T-helper 2 cell treated with Interferon-gamma antibody and Interleukin-4, amounts not matched to agents 5 μg/mL and 100 μg/mL, for 36 hours (primary cell): ENCODE measurements at places on chromosomes 3 and 15.

- no peak for DNase-seq
- H3K27ac ChIP-seq, result no peak overlapping the region
- peaks cover 5% of the 10 kb centered on the region for H3K4me1 ChIP-seq
Observed at GRCh38 chr15:87959662-87960061, 296.9 kb downstream of the NTRK3 start.

DNA sequence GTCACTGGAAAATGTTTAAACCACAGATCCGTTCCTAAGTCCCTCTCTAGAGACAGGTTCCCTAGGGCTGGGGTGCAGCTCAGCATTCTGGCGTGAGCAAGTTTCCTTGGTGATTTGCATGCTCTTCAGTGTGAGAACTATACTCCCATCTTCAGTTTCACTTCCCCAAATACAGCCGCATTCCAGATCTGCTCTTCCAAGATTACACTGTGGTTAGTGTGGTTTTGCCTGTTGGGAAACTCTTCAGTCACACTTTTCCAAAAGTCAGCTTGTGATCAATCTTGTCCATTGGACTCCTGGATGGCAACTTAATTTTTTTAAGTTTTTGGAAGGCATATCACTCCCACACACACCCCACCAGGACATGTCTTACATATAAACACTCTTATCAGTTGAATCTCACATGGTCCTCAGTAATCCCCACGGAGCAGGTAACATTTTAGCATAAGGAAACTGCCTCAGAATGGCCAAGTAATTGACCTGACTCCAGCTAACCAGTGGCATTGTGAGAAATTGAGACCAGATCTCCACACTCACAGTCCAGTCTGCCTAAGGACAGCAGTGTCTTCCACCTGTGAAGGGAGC is 33.5 kb upstream of the PTPN23 start:
- no peak overlapping the region for H3K4me3 ChIP-seq
- no peak overlapping the region for H3K27ac ChIP-seq
- H3K36me3 ChIP-seq, result peaks cover 12% of the 10 kb centered on the region
- no peaks in the 10 kb centered on the region for H3K4me1 ChIP-seq
- H3K27me3 ChIP-seq, result peaks cover 2% of the 10 kb centered on the region

DNA sequence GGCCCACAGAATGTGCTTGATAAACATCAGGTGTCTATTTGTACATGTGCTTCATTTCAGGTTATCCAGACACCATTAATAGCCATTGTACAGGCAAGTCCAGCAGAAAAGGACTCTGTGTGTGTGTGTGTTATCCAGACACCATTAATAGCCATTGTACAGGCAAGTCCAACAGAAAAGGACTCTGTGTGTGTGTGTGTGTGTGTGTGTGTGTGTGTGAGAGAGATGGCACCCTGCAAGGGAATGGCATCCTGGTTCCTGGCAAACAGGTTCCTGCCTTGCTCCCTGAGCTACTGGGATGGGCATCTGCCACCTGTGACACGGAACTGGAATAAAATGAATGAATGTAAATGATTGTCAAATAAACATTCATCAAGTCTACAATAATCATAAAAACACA is 11.7 kb downstream of the SUCLG2 start:
- no peak overlapping the region for H3K27ac ChIP-seq
- DNase-seq, result no peak
- H3K4me3 ChIP-seq, result no peak overlapping the region
- H3K4me1 ChIP-seq, result peaks cover 30% of the 10 kb centered on the region
- no peaks in the 10 kb centered on the region for H3K27me3 ChIP-seq

DNA sequence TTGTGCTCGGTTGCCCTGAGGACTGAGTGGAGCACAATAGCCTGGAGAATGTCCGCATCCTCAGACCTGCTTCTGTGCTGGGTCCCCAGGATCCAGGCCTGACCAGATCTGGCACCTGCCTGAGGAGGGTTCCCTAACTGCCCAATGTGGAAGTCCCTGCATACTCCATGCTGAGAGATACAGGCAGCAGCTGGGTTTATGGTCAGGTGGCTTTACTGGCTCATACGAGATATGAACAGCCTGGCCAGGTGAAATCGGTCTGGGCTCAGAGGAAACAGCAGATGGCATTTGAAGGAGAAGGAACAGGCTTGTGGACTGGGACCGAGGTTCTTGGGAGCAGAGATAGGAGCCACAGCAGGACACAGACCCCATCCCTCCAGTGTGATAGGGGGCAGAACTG is 18.2 kb upstream of the KIF23 start:
- H3K4me3 ChIP-seq, result no peak overlapping the region
- peaks cover 3% of the 10 kb centered on the region for H3K27me3 ChIP-seq
- peaks cover 5% of the 10 kb centered on the region for H3K4me1 ChIP-seq
- H3K36me3 ChIP-seq, result no peaks in the 10 kb centered on the region
- no peak for DNase-seq

GRCh38 chr3:9782770-9783169 is 9.5 kb downstream of the TADA3 start:
- peak overlapping the region; percentile 50 for H3K27ac ChIP-seq
- no peak for DNase-seq
- no peak overlapping the region for H3K4me3 ChIP-seq
- H3K4me1 ChIP-seq, result peaks cover 68% of the 10 kb centered on the region

DNA sequence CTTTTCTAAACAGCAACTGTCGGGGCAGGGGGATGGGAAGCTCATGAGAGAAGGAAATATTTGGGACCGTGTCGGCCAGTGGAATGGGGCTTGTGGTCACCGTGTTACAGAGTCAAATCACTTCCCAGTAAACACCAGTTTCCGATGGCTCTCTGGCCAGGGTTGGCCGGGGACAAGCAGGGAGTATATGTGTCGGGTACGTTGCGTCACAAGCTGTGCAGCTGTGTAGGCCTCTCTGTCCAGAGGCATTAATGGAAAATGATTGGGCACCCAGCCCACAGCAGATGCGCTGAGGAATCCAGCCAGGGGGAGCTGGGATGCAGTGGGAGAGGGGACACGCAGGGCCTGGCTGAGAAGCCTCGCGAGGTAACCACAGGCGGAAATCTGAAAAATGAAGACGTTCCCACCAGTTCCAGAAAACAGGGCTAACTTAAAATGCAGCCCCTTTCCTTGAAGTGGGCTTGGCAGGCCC is 15.8 kb upstream of the ALDH1A3 start:
- no peak overlapping the region for H3K4me3 ChIP-seq
- H3K4me1 ChIP-seq, result no peaks in the 10 kb centered on the region
- no peak for DNase-seq
- H3K27me3 ChIP-seq, result peaks cover 14% of the 10 kb centered on the region

GRCh38 chr3:111917300-111917699 is 58.2 kb downstream of the PHLDB2 start:
- DNase-seq, result no peak
- no peaks in the 10 kb centered on the region for H3K36me3 ChIP-seq
- H3K4me3 ChIP-seq, result no peak overlapping the region
- peaks cover 17% of the 10 kb centered on the region for H3K27me3 ChIP-seq
- no peaks in the 10 kb centered on the region for H3K4me1 ChIP-seq
- H3K27ac ChIP-seq, result no peak overlapping the region

GRCh38 chr3:188516515-188516914 is 362.6 kb downstream of the LPP start:
- H3K27ac ChIP-seq, result no peak overlapping the region
- H3K27me3 ChIP-seq, result no peaks in the 10 kb centered on the region
- DNase-seq, result peak; percentile 21
- peaks cover 3% of the 10 kb centered on the region for H3K36me3 ChIP-seq
- H3K4me1 ChIP-seq, result peaks cover 11% of the 10 kb centered on the region
- no peak overlapping the region for H3K4me3 ChIP-seq

GRCh38 chr3:10443272-10444109 is 61.9 kb downstream of the ATP2B2 start:
- DNase-seq, result no peak
- H3K27me3 ChIP-seq, result peaks cover 5% of the 10 kb centered on the region
- H3K4me1 ChIP-seq, result no peaks in the 10 kb centered on the region
- H3K36me3 ChIP-seq, result no peaks in the 10 kb centered on the region
- H3K4me3 ChIP-seq, result no peak overlapping the region

DNA sequence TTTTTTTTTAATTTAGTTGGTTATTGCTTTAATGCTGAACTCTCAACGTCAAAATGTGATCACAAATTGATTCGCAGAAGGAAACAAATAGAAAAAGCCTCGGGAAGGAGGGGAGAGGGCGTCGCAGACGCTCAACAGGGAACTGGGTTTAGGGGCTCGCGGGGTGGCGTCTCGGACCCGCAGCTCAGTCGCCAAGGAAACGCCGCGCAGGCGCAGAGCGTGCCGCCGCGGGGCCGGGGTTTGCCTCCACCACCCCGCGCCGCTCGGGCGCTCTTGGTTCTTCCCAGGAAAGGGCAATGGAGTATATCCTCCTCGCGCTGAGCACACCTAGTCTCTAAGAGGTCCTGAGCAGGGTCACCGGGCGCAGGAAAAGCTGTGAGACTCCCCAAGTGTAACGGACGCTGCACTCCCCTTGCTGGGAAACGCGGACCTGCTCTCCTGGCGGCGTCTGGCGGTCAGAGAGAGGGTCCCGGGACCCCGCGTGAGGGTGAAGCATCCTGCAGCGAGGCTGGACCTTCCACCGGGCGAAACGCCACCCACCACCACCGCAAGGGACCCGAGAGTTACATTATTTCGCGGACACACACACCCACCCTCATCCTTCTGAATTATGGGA is 753 bp downstream of the PLCH1 start:
- no peak overlapping the region for H3K27ac ChIP-seq
- peak; percentile 16 for DNase-seq
- H3K36me3 ChIP-seq, result no peaks in the 10 kb centered on the region

DNA sequence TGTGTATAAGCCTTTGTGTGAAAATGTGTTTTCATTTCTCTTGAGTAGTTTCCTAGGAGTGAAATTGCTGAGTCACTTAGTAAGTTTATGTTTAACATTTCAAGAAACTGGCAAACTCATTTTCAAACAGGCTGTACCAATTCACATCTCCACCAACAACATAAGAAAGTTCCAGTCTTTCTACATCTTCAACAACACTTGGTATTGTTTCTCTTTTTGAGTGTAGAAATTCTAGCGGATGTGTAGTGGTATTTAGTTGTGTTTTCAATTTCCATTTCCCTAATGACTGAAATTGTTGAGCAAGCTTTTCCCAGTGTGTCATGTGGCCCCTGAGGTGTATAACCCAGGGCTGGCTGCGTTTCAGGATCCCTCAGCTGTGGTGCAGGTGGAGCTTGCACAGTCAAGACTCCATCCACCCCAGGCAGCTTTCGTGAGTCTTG is 258.5 kb downstream of the PDCD6IP start:
- peaks cover 8% of the 10 kb centered on the region for H3K27me3 ChIP-seq
- H3K27ac ChIP-seq, result no peak overlapping the region
- H3K36me3 ChIP-seq, result no peaks in the 10 kb centered on the region
- H3K4me3 ChIP-seq, result no peak overlapping the region

DNA sequence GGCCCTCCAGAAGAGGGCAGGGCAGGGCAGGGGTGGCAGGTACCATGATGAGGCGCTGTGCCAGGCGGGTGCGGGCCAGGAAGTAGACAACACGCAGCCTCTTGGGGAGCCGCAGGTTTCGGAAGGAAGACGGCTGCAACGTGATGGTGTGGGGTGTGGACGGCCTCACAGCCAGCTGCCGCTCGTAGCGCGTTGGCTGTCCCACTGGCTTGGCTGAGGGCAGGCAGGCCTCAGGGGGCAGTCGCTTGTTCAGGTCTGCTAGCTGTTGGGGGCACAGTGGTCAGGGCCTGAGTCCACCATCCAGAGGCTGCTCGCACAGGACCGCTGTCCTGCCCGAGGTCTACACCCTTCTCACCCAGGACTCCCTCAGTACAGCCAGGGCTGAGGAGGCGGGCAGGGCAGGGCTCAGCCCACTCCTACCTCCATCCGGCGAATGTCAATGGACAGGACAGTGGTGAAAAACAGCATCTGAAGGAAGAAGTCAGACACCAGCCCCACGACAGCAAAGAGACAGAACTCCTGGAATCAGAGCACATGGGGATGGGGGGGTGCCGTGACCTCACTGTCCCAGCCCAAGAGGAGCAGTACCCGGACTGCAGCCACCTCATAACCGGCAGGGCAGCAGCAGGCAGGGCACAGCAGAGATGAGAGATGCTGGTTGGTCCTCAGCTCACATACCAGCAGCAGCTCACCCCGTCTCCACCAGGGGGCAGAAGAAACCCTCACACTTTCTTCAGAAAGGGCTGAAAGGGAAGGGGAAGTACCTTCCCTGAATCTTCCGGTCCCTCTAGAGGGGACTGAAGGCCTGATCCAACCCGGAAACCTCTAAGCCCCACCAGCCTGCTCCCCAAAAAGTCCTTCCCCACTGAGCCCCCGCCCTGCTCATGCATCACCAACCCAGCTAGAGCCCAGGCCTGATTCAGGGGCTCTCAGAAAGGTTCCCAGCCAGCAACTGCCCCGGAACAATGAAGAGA is 40.0 kb downstream of the PTPN23 start:
- peaks cover 15% of the 10 kb centered on the region for H3K36me3 ChIP-seq
- H3K27me3 ChIP-seq, result no peaks in the 10 kb centered on the region
- peaks cover 4% of the 10 kb centered on the region for H3K4me1 ChIP-seq
- H3K27ac ChIP-seq, result peak overlapping the region; percentile 96
- DNase-seq, result peak; percentile 83

- H3K27ac ChIP-seq, result no peak overlapping the region
- no peaks in the 10 kb centered on the region for H3K4me1 ChIP-seq
- H3K4me3 ChIP-seq, result no peak overlapping the region
- no peaks in the 10 kb centered on the region for H3K36me3 ChIP-seq
- DNase-seq, result no peak
Observed at GRCh38 chr3:127171721-127172120, 21.2 kb upstream of the PRR23E start.

- no peak for DNase-seq
- H3K27ac ChIP-seq, result no peak overlapping the region
- H3K4me1 ChIP-seq, result no peaks in the 10 kb centered on the region
Observed at GRCh38 chr3:178527981-178528380, 8.3 kb upstream of the KCNMB2 start.

- DNase-seq, result no peak
- H3K36me3 ChIP-seq, result no peaks in the 10 kb centered on the region
- no peaks in the 10 kb centered on the region for H3K27me3 ChIP-seq
- H3K27ac ChIP-seq, result no peak overlapping the region
- no peak overlapping the region for H3K4me3 ChIP-seq
- no peaks in the 10 kb centered on the region for H3K4me1 ChIP-seq
Observed at GRCh38 chr3:113051787-113052186, 61.0 kb downstream of the GTPBP8 start.

GRCh38 chr3:170531657-170532335 is 54.1 kb downstream of the SLC7A14 start:
- no peaks in the 10 kb centered on the region for H3K4me1 ChIP-seq
- no peak for DNase-seq
- no peak overlapping the region for H3K4me3 ChIP-seq
- H3K27ac ChIP-seq, result no peak overlapping the region
- H3K36me3 ChIP-seq, result no peaks in the 10 kb centered on the region

GRCh38 chr15:85589851-85590250 is 204.9 kb downstream of the KLHL25 start:
- no peaks in the 10 kb centered on the region for H3K27me3 ChIP-seq
- peaks cover 34% of the 10 kb centered on the region for H3K4me1 ChIP-seq
- no peak for DNase-seq

GRCh38 chr15:98651036-98651481 is 2.7 kb downstream of the IGF1R start:
- H3K36me3 ChIP-seq, result no peaks in the 10 kb centered on the region
- peaks cover 43% of the 10 kb centered on the region for H3K27me3 ChIP-seq
- DNase-seq, result peak; percentile 19
- peaks cover 38% of the 10 kb centered on the region for H3K4me1 ChIP-seq

GRCh38 chr3:32583708-32584107 is 13.1 kb upstream of the DYNC1LI1 start:
- no peaks in the 10 kb centered on the region for H3K4me1 ChIP-seq
- no peak overlapping the region for H3K27ac ChIP-seq
- DNase-seq, result no peak
- H3K27me3 ChIP-seq, result peaks cover 9% of the 10 kb centered on the region
- H3K36me3 ChIP-seq, result no peaks in the 10 kb centered on the region

- no peaks in the 10 kb centered on the region for H3K36me3 ChIP-seq
- H3K27me3 ChIP-seq, result peaks cover 5% of the 10 kb centered on the region
- H3K4me1 ChIP-seq, result no peaks in the 10 kb centered on the region
- no peak overlapping the region for H3K27ac ChIP-seq
Observed at GRCh38 chr3:13796701-13797460, 83.0 kb downstream of the WNT7A start.
